ENCODE measurements at places on chromosomes 12 and 14.

GRCh38 chr12:132343294-132344004, 14.1 kb upstream of the GALNT9 start:
- DNase-seq, result no peak

DNA sequence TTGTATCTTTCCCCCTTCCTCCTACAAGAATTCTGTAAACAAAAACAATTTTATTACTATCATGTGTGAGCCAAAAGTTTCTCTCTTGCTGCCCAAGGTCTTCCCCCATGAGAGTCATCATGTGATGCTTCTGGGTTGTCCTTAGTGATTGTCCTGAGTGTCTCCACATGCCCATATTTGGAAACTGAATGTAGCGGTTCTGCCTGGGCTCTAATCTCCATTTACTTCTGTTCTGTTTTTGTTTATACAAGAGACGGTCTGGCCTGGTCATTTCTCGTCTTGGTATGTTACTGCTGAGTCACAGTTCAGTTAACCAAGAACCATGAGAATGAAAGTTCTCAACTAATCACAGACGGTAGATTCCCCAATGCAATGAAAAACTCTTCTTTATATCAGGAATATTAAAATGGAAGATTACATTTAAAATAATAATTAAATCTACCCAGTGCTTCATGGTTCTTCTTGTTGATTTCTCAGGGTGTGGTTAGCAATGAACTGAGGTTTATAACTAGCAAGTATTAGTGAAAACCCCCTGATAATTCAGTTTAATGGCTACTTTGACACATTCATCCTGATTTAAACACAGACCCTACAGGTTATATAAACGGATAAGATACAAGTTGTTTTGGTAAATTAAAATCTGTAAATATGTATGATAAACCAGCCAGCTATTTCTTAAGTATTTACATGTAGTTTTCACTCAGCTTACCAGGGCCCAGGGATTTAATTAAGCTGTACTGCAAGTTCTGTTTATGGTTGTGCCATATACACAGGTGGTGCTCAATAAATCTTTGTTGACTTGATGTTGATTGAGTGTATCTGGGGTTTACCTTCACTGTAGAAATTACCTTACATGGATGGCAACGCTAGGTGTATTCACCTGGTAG, 81.1 kb downstream of the PELI2 start:
- DNase-seq, result peak; percentile 89

DNA sequence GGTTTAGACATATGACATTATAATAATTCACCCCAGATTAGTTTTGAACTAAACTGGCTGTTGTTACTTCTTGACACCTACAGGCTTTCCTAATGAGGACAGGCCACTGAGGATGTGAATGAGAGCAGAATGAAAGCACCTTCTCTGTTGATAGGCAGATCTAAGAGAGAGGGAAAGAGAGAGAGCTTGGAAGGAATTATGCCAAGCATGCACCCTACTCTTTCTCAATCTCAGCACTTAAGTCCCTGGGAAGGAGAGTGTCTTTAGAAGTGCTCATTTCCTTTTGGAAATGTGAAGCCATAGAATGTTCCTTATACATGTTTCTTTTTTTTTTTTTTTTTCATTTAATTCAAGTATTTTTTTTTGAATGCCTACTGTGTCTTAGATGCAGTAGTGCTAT, 49.0 kb downstream of the TBC1D15 start:
- no peak for DNase-seq

- DNase-seq, result no peak
These were observed 6.4 kb downstream of the AP5M1 start for GRCh38 chr14:57275023-57275664.

- DNase-seq, result no peak
These were observed 135.6 kb upstream of the PRMT8 start for GRCh38 chr12:3355378-3355900.

- peak; percentile 28 for DNase-seq
These were observed 92.9 kb downstream of the KSR2 start for GRCh38 chr12:117875744-117876435.

GRCh38 chr12:70948976-70949336, 28.4 kb upstream of the PTPRR start:
- peak; percentile 2 for DNase-seq

GRCh38 chr14:20485900-20486299, 16.7 kb downstream of the PNP start:
- DNase-seq, result no peak

Measured in hematopoietic multipotent progenitor cell treated with erythropoietin and hydrocortisone succinate and interleukin-3 and kit ligand, for 4 days (in vitro differentiated cells).